NCI-H187 (cell line): ENCODE measurements at places on chromosomes 3 and 15.

- DNase-seq: no peak
Measured at GRCh38 chr3:152349392-152349791, 80.7 kb downstream of the MBNL1 start.

- DNase-seq: no peak
Measured at GRCh38 chr15:44573386-44573785, 36.4 kb downstream of the EIF3J start.

- no peak for DNase-seq
Measured at GRCh38 chr15:27648359-27648758, 450.8 kb downstream of the OCA2 start.

- no peak for DNase-seq
Measured at GRCh38 chr3:161969867-161970266, 473.3 kb downstream of the OTOL1 start.

GRCh38 chr3:99599894-99600293 is 38.5 kb upstream of the COL8A1 start:
- no peak for DNase-seq

DNA sequence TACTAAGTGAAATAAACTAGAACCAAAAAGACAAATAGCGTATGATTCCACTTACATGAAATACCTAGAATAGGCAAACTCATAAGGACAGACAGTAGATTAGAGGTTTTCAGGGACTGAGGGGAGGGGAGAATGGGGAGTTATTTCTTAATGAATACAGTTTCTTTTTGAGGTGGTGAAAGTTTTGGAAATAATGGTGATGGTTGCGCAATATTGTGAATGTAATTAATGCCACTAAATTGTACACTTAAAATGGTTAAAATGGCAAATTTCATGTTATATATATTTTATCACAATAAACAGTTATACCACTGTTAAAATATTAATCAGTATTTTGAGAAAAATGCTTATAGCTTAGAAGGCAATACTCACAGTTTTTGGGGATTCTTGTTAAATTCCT is 11.0 kb downstream of the UBE2E1 start:
- no peak for DNase-seq

DNA sequence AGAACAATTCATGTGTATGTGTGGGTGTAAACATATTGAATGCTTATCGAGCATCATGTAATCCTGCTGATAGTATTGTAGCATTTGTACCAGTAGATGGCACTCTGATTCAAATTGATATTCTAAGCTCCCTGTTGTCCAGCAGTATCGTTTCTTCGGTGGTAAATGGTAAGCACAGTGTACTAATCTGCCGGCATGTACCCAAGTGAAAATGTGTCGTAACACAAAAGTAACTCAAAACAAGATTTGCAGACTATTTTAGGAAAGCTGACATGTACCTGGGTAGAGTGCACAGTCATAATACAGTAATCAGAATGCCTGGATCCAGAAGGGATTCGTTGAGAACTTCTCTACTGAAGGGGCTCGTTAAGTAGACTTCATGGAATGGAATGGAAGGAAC is 31.7 kb upstream of the MNS1 start:
- peak; percentile 5 for DNase-seq

DNA sequence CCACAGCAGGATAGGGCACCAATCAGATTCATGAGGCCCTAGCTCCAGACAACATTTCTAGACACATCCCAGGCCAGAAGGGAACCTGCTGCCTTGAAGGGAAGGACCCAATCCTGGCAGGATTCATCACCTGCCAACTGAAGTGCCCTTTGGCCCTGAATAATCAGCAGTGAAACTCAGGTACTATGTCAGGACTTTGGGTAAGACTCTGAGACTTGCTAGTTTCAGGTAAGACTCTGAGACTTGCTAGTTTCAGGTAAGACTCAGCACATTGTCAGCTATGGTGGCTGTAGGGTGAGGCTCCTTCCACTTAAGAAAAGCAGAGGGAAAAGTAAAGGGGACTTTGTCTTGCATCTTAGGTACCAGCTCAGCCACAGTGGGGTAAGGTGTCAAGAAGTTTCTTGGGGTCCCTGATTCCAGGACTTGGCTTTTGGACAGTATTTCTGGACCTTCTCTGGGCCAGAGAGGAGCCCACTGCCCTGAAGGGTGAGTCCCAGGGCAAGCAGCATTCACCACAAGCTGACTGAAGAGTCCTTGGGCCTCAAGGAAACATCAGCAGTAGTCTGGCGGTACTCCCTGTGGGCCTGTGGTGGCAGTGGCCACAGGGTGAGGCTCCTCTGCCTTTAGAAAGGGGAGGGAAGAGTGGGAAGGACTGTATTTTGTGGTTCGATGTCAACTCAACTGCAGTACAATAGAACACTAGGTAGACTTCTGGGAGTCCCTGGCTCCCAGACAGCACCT is 13.7 kb upstream of the COL8A1 start:
- DNase-seq: no peak

- no peak for DNase-seq
Measured at GRCh38 chr15:70833861-70834765, 19.8 kb downstream of the LARP6 start.

DNA sequence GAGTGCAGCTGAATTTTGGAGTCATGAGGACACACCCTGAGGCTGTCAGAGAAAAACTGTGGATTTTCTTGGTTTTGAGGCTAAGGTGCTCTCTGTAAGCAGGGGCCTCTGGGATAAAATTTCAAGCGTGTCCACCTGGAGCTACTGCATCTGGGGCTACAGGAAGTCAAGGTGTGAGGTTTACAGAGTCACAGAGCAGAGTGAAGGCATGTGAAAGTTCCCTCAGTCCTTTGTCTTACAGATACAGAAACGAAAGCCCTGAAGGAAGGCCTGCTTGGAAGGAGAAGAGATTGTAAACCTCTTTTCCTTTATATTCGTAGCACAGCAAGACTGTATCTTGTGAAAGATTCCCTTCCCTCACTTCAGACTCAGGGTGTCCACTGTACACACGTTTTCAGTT is 138.6 kb downstream of the OPA1 start:
- no peak for DNase-seq

DNA sequence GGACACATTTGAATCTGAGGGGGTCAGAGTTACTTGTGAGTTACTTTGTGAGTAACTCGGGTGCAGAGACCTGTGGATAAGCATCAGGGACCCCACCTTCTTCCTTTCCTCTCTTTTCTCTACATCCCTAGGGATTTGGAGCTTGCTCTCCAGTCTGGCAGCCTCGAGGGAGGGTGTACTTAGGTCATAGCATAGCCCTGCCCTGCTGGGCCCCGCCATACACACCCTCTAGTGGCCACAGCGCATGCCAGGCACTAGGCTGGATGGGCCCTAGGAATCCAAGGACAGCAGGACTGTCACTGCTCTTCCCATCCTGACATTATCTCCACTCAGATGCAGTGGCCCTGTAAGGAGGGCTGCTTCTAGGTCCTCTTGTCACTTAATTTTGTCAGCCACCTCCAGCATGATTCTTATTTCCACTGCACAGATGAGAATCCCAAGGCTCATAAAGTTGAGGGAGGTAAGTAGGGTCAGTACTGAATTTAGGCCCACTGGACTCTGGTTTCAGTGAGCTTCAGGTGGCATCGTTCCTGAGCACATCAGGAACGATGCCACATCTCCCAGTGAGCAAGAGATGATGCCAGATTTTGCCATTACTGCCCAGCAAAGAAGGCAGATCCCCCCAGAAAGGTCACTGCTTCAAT is 3.6 kb upstream of the SMAD6 start:
- DNase-seq: no peak

- DNase-seq: no peak
Measured at GRCh38 chr3:39112535-39112934, 5.1 kb downstream of the TTC21A start.

- no peak for DNase-seq
Measured at GRCh38 chr3:45701172-45701867, 12.1 kb downstream of the SACM1L start.

DNA sequence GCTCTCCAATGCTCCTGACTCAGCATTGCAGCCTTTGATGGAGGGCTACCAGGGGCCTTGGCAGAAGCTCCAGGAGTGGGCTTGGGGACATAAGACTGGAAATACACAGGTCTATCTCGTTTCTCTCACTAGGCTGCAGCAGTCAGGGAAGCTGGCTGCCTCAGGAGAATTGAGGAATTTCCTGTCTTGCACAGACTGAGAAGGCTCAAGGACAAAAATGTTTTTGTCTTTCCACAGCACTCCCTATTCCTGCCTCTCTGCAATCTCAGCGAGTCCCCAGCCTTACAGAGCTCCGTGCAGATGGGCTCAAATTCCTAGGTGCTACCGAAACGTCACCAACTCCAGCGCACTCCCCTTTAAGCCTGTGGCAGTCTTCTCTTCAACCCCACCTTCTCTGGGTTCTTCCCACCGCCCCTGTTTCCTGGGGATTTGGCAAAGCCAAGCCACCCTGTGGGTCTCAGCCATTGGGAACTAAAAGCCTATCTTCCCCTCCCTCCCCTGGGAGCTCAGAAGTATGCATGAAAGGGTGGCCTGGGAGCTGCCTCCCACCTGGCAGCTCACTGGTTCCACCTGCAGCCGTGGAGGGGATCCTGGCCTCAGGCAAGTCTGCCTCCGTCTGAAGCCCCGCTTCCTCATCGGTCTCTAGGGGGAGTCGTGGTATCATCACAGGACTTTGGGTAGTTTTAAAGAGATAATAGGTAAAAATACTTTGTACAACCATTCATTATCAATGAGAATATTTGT is 322.6 kb upstream of the FRG2C start:
- no peak for DNase-seq

GRCh38 chr15:58174709-58175108 is 36.5 kb downstream of the AQP9 start:
- no peak for DNase-seq

DNA sequence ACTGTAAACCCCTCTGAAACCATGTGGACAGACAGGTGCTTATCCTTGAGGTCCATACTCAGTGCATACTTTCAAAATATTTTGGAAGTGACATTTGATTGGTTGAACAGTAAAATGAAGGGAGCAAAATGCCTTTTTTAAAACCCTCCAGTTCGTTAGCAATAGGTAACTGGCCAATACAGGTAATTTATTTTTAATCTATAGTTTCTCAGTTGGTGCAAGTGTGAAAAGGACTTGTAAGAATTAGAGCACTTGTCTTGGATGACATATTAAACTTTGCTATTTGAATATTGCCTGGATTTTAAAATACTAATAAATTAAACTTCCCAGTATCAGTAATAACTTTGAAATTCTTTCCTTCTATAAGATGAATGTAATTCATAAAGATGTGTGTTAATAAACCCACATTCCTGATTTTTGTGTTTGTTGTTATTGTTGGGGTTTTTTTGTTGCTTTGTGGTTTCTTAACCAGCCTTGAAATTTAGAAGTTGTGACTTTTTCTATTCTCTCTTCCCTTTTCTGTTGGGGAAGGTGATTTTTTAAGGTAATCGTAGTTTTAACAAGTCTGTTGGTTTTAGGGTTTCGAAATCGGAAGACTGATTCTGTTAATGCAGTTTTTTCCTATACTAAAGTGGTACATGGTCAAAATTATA is 90.0 kb downstream of the STT3B start:
- DNase-seq: no peak
